Small intestine (tissue), 16 donors: ENCODE measurements at places on chromosomes 1 and 21. TPM values are rescaled to one million over a fixed set of nuclear protein-coding genes. Genes with fewer than 3 reads are reported as not detected.

GRCh38 chr1:243501002-243501401 is 245.2 kb downstream of the SDCCAG8 start:
- no peak for DNase-seq

The TLR5 gene
- polyA plus RNA-seq = not detected

The KCNK1 gene
- 17.9 TPM for polyA plus RNA-seq

The SPATA45 gene
- not detected for polyA plus RNA-seq
